ENCODE measurements at places on chromosomes 1 and 21.

- DNase-seq = no peak
Measured at GRCh38 chr21:31363720-31364119, 19.7 kb upstream of the TIAM1 start.

GRCh38 chr1:101259744-101260148 lies 22.9 kb downstream of the S1PR1 start:
- no peak for DNase-seq

DNA sequence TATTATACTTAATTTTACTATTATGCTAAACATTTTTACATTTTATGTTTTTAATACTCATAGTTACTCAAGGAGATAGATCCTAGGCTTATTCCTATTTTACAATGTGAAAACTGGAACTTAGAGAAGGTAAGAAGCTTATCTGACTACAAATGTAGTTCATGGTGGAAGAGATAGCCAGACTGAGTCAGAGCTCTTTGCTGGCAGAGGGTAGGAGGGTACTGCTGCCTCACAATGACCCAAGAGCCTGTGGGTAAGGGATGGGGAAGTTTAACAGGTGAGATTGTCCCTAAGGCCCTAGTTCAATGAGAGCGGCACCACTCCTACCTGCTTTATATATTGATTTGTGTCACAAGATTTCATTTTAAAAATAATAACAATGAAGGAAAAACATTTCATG lies 34.1 kb upstream of the NEK7 start:
- DNase-seq = no peak

GRCh38 chr1:17926906-17927305 lies 171.8 kb downstream of the ACTL8 start:
- no peak for DNase-seq
